ENCODE measurements at places on chromosomes 5 and 9.

- DNase-seq = no peak
These were observed 63.8 kb upstream of the DAPK1 start for GRCh38 chr9:87433853-87434252.

DNA sequence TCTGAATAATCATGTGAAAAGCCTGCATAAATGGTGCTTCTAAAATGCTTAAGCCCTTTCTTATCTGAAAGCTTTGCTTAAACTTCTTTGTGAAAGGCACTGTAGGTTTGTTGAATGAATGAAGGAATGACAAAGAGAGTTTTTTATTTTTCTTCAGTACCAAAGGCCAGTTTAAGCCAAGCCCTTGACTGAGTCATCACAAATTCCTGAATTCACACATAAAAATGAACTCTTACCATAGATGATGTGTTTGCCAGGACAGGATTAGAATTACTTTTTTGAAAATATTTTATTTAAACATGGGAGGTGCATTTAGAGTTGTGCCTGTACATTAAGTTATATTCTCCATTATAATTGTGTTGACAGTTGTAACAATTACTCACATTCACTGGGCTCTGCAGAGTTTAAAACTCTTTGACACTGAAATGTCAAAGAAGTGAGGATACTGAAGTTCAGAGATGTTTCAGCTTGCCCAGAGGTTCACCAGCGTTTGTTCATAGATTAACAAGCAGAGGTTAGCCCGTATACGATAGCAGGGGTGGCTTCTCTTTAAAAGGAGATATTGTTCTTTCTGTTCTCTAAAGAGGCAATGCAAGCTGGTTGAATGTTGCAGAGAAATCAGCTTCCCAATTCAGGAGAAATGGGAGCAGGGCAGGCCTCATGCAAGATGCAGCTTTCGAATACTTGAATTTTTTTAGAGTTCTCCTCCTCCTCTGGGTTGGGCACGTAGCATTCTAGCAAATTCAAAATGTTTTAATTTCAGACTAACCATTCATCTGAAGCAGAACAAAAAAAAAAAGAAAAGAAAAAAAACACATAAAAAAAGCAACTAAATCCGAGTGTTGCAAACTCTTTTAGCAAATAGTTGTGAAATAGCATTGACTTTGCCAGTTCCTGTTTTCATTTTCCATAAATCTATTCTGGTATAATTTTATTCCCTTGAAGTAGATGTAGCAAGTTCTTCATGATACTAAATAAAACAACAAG is 358.7 kb upstream of the KLF4 start:
- no peak for DNase-seq

DNA sequence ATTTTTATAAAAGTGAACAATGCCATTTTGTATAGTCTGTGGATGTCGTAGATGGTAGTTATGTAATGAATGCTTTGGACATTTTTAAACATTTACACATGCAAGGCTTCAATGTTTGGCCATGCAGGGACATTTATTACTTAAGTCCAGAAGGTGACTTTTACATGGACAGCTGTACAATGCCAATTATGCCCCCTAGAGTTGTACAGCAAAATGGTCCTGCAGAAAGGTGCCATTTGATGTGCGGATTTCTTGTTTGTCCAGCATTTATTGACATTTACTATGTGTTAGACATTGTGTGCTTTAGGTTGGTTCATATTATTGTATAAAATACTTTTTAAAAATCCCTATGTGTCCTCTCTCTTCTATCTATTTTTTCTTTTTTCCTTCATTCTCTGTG is 22.5 kb upstream of the COMMD10 start:
- no peak for DNase-seq

DNA sequence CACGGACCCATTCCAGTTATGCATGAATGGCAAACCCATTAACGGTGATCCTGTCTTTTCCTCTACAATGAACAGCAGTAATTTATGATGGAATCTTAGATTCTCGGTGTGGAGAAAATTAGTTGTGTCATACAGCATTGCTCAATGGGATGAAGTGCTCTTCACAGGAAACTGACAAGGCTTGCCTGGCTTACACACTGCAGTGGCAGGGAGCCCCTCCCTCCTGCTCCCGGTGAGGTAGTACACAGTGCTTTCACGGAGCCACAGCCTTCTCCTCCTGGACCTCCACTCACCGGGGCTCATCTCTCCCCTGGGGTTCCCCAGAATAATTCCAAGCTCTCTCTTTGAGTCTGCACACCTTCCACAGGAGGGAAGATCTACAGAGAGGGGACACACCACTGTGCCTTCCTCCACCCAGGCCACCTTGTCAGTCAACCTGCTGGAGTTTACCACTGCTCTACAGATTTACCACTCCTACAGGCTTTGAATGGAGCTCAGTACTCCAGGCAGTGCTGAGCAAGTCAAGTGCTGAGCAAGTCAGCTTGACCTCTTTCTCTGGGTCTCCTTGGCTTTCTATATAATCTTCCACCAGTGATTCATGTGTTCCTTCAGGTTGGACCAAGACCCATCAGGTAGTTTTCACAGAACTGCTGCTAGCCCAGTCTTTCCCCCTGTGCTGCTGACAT is 59.1 kb upstream of the TBC1D2 start:
- no peak for DNase-seq

DNA sequence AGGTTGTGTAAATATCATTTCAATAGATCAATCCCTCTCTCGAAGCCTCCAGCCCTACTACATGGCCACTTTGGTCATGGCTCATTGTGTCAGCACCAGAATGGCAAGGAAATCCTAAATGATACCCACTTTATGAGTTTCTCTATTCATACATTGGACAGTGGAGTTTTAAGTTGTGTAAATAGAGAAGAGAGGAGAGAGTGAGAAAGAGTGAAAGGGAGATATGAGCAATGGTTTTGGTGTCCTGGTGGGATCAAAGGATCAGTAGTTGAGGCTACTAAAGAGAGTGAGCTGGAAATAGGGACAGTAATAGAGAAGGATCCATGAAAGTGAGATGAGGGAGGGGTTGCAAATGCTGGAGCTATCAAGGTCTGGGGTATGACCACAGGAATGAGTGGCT is 31.5 kb upstream of the GZMA start:
- no peak for DNase-seq

DNA sequence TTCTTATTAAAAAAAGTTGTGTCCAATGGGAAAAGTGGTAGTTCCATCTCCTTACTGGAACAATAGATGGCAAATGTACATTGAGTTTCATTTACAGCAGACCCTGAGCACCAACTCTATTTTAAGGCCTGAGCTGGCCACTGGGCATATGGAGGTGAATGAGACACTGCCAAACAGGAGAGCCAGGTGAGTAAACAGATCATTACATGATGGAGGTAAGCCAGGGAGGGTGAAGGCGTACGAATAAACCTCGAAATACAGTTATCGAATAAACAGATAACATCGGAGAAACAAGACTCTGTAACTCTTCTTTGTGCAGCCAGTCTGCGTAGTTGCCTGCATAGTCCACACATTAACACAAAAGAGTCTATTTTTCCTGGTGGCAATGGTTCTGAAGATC is 446.4 kb upstream of the KLF4 start:
- DNase-seq = no peak

DNA sequence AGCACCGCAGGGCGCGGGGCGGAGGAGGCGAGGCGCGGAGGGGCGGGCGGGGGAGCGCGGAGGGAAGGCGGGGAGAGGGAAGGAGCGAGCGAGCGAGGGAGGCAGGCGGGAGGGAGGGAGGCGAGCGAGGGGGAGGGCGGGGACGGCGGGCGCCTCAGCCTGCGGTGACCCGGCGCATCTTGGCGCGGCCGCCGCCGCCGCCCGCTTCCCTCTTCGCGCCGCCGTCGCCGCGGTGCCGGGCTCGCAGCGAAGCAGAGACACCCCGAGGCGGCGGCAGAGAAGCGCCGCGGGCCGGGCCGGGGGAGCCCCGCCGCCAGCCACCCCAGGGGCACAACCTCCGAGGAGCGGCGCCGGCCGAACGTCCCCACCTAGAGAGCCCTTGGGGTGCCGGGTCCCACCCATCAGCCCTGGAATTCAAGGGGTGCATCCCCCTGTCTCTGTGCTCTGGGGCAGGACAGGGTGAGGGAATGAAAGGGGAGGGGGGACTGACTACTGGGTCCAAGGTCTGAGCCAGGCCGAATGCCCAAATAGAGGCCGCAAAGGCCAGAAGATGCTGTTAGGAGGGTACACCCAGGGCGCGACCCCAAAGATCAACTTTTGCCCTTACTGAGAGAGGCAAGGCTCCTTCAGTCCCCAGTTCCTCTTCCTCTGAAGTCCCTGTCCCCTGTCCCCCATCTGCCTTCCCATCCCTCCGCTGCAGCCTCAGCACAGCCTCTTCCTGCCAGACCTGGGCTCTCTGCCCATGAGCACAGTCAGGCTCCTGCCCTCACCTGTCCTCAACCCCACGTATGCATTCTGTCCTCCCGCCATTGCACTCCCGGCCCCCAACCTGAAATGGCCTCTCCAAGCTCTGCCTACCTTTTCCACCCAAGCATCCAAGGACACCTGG is at the start of gene ADAMTS2:
Gene ADAMTS2 (minus strand): TSS at position 29 of the 889 bp plus-strand sequence. CDS start 133 bp downstream, outside the sequence.
- DNase-seq = no peak

- no peak for DNase-seq
These were observed at the start of gene CD72 for GRCh38 chr9:35618325-35618727. Gene CD72, minus strand, starts transcription at chr9:35618413. Its CDS starts 110 bp downstream, at chr9:35618303.

DNA sequence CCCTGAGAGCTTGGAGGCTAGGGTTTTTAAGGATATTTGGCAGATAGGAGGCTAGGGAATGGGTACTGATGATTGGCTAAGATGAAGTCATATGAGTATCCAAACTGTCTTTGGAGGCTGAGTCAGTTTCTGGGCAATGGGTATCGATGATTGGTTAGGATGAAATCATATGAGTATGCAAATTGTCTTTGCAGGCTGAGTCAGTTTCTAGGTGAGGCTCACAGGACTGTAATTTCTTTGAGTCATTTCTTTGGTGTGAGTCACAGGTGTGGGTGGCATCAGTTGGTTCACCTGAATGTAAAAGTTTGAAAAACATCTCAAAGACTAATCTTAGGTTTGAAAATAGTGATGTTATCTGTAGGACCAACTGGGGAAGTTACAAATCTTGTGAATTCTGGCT is 1068.0 kb downstream of the NR2F1-AS1 start:
- no peak for DNase-seq

DNA sequence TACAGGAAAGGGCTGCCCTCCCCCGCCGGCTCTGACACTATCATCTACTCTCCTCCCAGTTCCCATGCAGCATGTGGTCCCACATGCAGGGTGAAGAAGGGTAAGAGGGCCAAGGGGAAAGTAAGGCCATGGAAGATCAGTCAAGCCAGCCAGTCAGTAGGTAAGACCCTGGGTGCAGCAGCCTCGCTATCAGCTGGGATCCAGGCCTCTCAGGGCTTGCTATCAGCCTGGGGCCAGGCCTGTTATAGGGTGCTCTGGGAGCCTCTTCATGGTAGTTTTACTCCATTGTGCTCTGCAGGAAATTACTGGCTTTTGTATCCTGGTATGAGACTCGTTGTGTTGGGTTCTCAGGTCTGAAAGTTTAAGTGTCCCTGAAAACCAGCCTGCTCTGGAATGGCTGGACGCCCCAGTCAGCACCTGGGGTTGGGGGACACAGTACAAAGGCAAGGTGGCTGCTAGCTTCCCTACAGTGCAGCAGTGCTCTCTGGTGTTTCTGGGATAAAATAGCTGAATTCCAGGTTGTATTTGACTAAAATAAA is 21.4 kb downstream of the SLC22A4 start:
- DNase-seq = no peak

- DNase-seq = no peak
These were observed 270.4 kb upstream of the TMEM161B start for GRCh38 chr5:88539026-88539425.

DNA sequence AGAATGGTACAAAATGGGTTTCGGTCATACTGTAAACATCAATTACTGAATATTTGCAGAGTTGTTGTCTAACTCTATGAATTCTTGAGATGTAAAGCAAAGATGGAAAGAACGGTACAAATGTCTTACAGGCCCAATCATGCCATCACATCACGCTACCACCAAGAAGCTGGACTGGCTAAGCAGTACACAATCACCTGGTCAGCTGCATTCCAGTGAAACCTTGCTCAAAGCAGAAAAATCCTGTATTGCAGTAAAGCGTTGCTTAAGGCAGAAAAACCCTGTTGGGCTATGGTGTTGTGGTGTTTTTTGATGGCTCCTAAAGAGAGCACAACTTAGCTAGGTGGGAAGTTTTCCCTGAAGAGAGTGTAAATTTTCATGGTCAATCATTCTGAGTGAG is 112.6 kb upstream of the RASA1 start:
- DNase-seq = no peak

DNA sequence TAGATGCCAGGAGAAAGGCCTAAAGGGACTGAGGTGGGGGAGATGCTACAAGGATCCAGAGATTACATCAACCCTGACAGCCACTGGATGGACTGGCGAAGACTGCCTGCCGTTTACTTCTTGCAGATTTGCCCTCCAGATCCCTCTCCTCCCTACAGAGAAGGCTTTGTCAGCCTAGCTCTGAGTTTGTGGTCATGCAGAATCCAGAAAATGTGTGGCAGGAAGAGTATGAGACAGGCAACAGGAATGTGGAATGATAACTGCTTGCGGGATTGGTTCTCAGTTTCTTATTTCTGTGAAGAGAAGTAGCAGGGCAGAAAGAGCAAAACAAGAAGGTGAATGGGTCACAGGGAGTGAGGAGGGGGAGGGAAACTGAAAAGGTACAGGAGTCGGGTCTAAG is 129.6 kb downstream of the TLE1 start:
- DNase-seq = no peak

DNA sequence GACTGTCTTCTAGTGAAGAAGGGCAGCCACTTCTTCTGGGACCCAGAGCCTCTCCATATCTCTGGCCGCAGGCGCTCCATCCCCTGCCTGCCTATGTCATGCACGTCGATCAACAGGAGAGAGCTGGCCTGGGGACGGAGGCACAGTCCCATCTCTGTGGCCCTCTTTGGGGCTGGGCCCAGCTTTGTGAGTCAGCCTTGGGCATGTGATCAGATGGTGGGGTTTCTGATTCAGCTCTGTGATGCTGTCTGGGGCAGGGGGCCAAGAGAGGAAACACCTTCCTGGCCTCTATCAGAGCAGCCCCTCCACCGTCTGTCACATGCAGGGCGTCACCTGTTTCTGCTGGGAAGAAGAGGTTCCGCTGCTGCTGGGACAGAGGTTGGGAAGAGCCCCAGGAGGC is 72.6 kb downstream of the MVB12B start:
- DNase-seq = no peak

DNA sequence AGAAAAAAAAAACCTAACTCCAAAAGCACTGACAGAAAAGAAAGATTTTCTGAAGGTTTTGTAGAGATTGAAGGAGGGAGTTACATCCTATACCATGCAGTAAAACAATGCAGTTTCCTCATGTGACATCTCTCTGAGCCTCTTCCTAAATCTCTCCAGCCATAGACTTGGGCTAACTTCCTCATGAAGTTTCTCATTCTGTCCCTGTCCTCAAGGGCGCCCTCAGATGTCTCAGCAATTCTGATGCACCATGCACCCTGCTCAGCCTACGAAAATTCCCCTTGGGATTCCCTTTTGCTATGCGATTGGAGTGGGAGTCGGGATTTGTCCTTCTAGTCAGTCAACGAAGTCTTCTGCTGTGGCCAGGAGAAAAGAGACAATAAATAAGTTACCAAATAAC is 68.9 kb downstream of the FAT2 start:
- DNase-seq = no peak

All from activated CD4-positive, CD25-positive, alpha-beta regulatory T cell treated with anti-CD3 and anti-CD28 coated beads, Interleukin-2, amount 50 U/mL, for 72 hours (primary cell).